BE2C (cell line): ENCODE measurements at places on chromosomes 1 and 21.
A peak's percentile ranks its signal among the peaks of the same experiment; 100 is the strongest.

DNA sequence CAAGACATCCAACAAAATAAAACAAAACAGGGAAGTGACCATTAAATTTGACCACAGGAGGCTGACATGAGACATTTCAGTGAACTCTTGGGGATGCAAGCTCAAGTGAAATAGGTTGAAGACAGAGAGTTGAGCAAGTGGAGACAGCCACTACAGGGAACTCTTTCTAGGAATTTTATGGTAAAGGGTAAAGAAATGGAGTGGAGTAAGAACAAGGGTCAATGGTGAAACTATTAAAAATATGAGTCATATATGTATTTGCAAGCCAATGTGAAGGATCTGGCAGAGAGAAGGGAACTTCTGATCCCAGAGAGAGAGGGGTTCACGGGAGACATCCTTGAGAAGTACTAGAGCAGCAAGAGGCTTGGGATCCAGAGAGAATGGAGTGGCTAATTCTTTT, 9.1 kb upstream of the TRABD2B start:
- DNase-seq, result no peak

GRCh38 chr1:182650678-182651338, 33.6 kb downstream of the RGS8 start:
- no peak for DNase-seq

GRCh38 chr1:92486251-92487077, at the start of gene GFI1:
TSS of gene GFI1 (minus strand) at chr1:92486925. CDS start at chr1:92483487, 3,438 bp downstream.
- peak; percentile 13 for DNase-seq

DNA sequence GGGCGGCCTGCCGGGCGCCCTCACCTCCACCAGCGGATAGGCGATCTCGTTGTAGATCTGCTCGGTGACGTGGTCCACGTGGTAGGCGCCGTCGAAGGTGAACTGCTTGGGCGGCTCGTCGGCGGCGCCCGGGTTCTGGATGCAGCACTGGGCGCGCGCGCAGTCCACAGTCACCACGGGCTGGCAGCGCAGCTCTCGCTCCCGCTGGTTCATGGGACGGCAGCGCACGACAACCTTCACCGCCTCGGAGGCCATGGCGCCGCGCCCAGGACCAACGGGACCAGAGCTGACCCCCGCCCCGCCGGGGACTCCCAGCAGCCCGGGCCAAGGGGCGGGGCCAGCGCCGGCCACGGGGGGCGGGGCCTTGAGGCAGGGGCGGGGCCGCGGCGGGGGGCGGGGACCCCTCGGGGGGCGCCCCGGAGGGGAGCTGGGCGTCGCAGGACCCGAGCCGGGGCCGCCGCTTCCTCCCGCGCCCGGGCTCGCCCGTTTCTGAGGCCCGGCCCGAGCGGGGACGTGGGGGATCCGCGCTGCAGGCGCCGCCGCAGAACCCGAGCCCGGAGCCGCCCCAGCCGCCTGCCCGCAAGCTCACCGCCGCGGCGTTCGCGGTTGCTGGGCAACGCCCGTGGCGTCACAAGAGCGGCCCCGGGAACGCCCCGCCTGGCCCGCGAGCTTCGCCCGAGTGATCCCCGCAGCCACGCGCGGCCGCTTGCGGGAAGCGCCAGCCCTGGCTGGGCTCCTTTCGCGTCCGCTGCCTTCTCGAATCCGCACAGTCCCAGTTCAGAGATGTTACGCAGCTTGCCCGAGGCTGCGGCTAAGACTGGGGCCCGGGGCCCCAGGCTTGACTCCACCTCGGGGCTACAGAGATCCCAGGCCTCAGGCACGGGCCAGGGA, at the start of gene KIF17:
KIF17 (minus strand) TSS at position 556 of the 891 bp plus-strand sequence; CDS start at position 255, 301 bp downstream.
- DNase-seq, result peak; percentile 76

GRCh38 chr1:55958498-55958897, 620.9 kb downstream of the PLPP3 start:
- DNase-seq, result no peak

DNA sequence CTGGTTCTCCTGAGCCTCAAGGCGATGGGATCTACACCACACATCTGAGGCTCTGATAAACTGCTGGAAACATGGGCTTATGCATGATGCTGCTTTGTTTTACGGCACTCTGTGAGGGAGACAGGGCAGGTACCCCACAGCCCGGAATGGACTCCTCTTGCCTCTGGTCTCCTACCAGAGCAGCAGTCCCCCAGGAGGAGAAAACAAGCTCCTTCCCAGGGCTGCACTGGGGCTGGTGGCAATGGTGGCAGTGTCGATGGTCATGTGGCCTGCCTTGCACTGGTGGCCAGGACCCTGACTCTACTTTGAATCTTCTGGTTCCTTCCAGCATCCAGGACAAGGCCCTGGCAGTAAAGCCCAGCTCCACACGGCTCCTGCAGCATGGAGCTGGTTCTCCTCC, 79.4 kb downstream of the TOMM20 start:
- no peak for DNase-seq

- DNase-seq, result no peak
Observed at GRCh38 chr21:27677546-27677945, 710.7 kb upstream of the ADAMTS5 start.

- DNase-seq, result no peak
Observed at GRCh38 chr1:221998186-221998612, 256.3 kb upstream of the DUSP10 start.

- peak; percentile 46 for DNase-seq
Observed at GRCh38 chr1:53108646-53109580, 33.5 kb downstream of the SLC1A7 start.

- DNase-seq, result no peak
Observed at GRCh38 chr1:210456731-210457255, 128.1 kb downstream of the HHAT start.
